ENCODE measurements at places on chromosomes 1 and 21.

- DNase-seq = no peak
Measured at GRCh38 chr1:30229557-30229956, 493.8 kb downstream of the MATN1 start.

DNA sequence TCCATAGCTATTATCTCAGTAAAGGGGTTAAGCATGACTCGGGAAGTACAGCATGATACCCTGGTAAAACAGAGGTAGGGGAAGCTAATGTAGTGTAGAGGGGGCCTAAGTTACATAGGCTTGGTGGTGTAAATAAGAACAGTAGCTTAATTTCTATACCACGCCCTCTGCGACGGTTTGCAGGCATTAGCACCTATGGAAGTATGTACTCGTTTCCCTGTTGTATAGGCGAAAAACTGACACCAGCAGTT lies 470 bp upstream of the NAXE start:
- DNase-seq = no peak

GRCh38 chr1:62131093-62131725 lies 63.4 kb upstream of the L1TD1 start:
- DNase-seq = peak; percentile 30

GRCh38 chr1:244041466-244042120 lies 9.5 kb upstream of the ZBTB18 start:
- DNase-seq = no peak

DNA sequence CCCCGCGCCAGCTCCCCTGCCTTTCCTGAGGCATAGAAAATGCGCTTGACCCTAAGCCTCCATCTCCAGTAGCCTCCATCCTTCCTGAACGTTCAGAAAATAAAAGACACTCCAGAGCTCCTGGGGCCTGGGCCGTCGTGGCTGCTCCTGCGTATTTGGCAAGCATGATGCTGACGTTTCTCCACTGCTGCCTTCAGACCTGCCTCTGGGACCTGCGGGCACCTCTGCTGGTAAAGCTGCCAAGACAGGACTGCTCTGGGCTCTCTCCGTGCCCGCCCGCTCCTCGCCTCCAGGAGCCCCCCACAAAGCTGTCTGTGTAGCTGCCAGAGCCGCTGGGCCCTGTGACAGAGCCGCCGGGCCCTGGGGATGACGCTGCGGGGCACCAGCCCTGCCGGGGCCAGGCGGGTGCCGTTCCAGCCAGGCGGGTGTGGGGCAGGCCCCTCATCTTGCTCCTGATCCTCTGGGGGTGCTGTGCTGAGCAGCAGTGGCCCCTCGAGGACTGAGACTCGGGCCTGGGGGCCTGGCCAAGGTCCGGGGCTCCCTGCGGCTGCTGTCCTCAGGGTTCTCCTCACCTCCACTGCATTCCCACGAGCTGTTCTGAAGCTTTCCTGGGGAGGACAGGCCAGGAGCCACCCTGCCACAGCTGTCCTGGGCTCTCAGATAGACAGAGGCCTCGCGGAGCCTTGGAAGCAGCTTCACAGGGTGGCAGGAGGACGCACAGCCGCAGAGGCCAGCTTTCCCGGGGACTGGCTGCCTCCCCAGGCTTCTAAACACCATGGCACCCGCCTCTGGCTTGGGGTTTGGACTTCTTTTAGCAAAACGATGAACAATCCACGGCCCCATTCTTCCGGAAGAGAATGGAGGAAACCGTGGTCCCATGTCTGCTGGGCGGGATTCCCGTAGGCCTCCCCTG lies 48.1 kb downstream of the MORN1 start:
- DNase-seq = no peak

Measured in NCI-H748 treated with DMSO at 0.1 percent for 48 hours (cell line).